ENCODE measurements at places on chromosomes 11 and 22. TPM values are rescaled to one million over a fixed set of nuclear protein-coding genes. Genes with fewer than 3 reads are reported as not detected.

The INS gene
- not detected for total RNA-seq

The FGF3 gene
- not detected for total RNA-seq

GRCh38 chr11:30314625-30315024, 8.3 kb upstream of the ARL14EP start:
- no peak for DNase-seq

- no peak for DNase-seq
Measured at GRCh38 chr11:85937835-85938234, 82.7 kb downstream of the CCDC83 start.

DNA sequence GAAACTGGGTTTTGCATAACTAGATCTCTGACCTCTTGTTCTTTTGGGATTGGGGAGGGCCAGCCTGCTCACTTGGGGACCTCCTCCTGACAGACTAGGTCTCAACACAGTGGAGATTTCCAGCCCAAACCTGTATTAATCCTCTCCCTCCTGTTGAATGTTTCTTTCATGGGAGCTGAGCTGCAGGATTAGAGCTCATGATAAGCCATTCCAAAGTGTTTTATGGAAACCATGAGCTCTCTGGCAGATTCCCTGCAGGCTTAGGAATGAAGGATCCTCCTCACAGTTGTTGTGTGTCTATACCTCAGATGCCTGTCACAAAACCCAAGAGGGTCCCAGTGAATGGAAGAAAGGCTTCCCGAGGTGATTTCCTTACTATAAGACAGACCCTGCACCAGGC, 248.4 kb upstream of the B3GAT1 start:
- DNase-seq = no peak
